ENCODE measurements at places on chromosomes 3 and 15. TPM values are rescaled to one million over a fixed set of nuclear protein-coding genes. Genes with fewer than 3 reads are reported as not detected.

The ALG3 gene
- total RNA-seq = 33.3 TPM

The GJD2 gene
- not detected for total RNA-seq

The HESX1 gene
- 0.40 TPM for total RNA-seq

The PLSCR1 gene
- 82.5 TPM for total RNA-seq

The ALDH1A2 gene
- 2.3 TPM for total RNA-seq

The GP9 gene
- not detected for total RNA-seq

The NMNAT3 gene
- total RNA-seq = 0.27 TPM

Measured in thoracic aorta endothelial cell (primary cell).